ENCODE measurements at places on chromosomes 3 and 15.

DNA sequence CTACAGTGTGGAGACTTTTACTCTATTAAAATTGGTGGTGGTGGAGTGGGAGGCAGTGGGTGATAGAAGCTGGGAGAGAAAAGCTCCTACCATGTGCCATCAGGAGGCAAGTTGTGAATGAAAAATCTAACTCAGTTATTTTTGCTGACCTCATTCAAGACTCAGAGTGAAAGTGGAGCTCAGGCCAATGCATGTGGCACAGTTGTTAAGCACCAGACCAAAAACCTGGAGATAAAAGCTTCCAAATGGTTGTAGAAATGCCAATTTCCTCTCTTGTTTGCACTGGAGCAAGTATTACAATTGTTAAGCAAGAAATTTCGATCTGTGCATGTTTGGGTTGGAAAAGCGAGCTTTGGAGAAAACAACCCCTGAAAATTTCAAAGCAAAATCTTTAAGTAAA is 81.5 kb upstream of the PRICKLE2 start:
- DNase-seq: no peak

DNA sequence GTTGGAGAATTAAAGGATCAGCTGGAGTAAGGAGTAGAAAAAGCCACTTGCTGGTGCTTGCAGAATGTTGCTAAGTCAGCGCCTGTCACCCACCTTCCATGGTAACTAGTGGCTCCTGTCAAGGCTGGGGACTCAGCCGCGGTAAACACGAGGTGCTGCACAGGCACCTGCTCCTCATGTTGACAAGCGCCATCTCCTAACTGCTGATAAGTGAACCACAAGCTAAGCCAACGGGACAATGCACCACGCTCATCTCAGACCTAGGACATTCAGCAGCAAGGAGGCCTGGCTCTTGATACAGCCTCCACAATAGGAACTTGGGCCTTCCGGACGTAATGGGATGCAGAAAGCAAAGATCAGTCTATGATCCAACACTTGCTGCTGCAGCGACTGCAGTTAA is 264.4 kb downstream of the OCA2 start:
- no peak for DNase-seq

GRCh38 chr3:195468391-195468776 is 25.6 kb upstream of the ACAP2 start:
- no peak for DNase-seq

DNA sequence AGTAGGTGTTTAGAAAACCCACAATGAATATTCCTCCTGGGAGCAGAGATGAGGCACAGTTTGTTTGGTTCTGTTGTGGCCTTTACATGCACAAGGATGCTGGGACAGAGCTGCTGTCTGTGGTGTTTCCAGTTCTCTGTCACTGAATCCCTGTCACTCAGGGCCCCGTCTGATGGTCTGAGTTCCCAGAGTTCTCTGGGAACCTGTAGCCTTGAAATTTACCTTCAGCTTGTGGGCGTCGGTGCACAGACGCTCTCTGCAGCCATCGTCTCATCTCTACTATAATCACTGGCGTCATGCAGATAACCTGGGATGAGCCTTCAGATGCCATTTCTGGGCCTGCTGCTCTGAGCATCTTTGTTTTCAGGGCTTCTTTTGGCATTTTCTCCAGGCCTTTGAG is 81.9 kb downstream of the LRRK1 start:
- no peak for DNase-seq

DNA sequence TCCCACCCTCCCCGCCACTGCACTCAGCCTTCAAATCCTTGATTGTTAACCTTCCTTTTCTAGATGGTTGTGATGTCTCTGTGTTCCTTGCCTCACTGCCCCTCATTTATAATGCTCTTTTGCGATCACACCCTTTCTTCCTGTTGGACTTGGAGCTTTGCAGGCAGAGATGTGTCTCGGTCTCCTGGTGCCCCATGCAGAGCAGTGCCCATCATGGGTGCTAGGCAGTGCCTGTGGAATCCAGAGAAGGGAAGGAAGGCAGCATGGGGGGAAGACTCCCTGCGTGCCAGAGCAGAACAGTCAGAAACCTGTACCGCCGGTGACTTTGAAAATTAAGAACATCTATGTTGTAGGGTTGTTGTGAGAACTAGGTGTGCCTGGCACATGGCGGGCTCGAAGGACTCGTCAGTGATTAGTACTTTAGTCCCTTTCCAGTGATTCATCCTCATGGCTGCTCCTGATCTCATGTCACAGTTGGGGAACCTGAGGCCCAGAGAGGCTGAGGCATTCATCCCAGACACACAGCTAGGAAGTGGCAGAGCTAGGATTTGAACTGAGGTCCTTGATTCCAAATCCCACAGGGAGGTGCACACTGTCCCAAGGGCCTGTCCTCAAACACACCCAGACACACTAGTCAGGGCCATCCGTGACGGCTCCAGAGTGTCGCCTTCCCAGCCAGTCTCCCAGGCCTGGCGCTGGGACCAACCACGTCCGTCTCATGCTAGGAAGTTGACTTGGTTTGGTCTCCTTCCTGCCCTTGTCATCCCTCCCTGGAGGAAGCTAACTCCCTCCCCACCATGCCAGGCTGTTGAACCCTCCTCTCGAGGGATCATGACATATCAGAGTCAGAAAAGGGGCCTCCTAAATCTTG is 58.3 kb downstream of the SMAD6 start:
- no peak for DNase-seq

- no peak for DNase-seq
Measured at GRCh38 chr3:106814231-106814630, 563.0 kb upstream of the CCDC54 start.

DNA sequence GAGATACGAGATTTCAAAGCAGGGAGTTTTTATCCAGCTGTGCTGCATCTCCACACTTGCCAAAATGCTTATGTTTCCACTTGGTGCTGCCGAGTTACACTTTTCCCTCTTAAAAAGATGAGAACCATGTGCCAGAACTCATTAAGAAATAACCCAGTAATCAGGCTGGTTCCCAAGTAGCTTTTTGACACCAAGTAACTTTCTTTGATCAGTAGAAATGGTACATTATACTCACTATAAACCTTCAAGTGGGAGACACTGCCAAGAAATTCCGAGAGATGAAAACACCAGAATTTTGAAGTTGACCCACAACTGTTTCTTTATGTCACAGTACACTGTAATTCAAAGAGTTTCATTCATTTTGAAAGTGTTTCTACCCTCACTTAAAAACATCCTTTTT is 164.6 kb upstream of the CCDC54 start:
- DNase-seq: no peak

DNA sequence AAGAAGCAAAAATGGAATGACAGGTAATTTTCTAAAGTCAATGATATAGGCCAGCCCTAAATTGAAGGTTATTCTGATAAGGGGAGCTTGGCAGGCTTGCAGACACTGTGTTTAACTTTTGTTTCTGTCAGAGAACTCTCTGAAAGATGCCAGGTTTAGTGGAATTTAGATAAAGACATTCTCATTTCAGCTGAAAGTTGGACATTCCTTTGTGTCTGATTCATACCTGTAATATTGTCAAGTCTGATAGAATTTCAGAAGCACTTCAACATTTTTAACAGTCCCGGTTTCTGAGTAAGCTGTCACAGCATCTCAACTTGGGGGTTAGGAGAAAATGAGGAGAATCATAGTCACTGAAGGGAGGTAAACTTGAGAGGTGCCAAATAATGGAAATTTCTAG is 84.0 kb downstream of the DIPK2A start:
- DNase-seq: no peak

DNA sequence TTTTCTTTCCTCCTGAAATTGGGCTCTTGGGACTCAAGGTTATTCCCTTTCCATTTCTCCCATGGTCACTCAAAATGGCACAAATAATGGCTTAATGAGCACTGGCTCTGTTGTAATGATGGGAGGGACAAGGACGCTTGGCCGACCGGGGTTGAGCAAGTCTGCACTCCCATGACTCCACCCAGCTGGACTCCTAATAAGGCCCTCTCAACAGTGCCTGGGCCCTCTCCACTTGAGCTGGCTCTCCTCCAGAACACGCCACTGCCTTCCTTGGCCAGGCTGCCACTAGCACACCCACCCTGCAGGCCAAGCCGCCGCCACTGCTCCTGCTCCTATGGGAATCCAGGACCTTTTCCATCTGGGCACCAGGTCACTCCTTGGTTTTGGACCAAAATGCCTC is 42.3 kb downstream of the ADCY5 start:
- no peak for DNase-seq

DNA sequence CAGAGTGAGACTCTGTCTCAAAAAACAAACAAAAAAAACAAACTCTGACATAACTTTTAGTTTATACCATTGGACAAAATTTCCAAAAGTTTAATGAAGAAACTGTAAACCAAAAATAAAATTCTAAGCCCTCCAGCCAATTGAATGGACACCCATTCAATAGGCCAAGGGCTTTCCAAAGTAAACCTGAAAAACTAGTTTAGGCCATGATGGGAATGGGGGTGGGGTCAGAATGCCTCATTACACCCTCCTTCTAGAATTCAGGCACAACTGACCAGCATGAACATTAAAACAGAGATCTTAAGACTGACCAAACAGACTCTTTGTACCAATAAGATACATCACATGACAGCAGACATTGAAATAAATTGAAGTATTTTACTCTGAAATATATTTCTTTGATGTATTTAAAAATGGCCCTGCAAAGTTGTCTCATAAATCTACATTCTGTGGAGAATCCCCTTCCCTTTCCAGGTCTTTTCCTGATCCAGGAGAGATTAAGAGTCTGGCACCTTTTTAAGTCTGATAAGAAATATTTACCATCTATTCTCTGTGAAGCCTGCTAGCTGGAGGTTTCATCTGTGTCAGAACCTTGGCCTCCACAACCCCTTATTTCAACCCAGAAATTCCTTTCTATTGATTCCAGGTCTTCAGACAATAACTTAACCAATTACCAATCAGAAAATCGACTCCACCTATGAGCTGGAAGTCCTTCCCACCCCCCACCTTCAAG is 15.7 kb downstream of the THOC7 start:
- no peak for DNase-seq

DNA sequence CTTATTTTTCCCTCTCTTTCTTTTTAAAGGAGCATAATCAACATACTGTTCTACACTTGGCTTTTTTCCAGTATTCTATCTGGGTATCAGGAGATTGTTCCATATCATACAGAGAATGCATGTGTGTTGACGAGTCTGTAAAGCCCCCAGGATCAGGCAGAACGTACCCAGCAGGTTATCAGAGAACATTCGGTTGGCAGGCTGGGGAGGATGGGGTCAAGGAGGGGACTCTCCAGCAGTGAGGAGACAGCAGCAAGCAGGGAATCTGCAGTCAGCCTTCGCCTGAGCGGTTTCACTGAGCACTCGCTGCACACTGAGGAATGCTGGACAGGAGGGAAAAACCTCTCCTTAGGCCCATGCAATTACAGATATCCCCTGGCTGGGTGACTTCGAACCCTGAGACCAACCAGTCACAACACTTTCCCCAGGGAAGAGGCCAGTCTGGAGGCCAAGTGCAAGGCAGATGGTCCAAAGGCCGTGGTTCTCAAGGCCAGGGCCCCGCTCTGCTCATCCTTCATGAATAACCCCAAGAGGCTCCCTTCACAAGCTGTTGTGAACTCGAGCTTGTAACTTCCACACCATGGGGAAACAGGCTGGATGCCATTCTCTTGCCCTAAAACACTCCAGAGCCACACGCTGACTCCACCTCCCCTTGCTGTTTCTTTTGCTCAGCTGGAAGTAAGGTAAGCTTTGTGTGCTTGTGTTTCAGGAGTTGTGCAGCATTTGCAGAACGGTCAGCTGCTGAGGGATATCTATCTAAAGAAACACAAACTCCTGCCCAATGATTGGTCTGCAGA is 60.1 kb downstream of the PXYLP1 start:
- no peak for DNase-seq

- DNase-seq: no peak
Measured at GRCh38 chr15:50624616-50625168, 61.9 kb downstream of the TRPM7 start.

- no peak for DNase-seq
Measured at GRCh38 chr15:44038755-44039191, 156.3 kb downstream of the FRMD5 start.

- DNase-seq: no peak
Measured at GRCh38 chr3:32430900-32431299, 39.2 kb downstream of the CMTM7 start.

GRCh38 chr3:16468336-16469098 is 45.0 kb downstream of the RFTN1 start:
- DNase-seq: no peak

DNA sequence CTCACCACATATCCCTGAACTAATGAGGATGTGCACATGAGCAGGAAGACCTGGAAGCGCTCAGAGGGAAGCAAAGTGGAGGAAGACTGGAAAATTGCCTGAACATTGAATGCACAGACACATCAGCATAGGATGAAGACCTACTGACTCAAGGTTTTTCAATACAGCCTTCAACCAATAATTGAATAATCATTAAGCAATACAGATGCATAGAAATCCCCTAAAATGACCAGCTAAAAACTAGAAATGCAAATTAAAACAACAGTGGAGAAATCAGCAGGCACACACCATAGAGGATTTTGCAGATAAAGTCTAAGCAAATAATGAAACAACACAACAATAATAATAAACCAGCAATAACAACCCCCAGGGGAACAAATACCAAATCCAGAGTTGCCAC is 80.4 kb downstream of the CEP152 start:
- DNase-seq: no peak

DNA sequence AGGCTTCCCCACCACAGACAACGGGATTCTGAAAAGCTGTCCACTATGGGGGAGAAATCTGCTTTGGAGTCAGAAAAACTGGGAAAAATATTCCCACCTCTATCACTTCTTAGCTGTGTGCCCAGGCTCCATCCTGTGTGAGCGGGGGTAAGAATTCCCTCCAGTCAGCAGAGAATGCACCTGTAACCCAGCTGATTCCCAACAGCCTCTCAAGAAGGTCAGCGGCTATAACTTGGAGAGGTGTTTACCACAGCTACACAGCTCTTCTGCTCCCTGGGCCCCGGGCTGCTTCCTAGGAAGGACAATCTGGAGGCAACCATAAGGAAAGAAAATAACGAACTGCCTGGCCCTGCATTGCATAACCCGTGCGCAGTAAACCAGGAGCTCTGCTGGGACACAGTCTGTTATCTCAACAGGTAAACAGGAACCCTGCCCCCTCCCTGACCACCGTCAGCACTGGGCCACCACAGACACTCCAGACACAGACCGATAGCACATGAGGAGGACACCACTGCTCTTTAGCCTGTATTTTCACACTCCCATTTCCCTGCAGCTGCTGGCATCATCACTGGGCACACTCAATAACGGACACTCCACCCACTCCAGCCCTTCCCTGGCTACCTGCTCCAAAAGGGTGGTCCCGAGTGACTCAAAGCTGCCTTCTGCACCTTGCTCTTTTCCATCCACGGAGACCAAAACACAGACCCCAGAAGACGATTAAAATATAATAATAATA is 2.1 kb downstream of the RAB43 start:
- no peak for DNase-seq

GRCh38 chr3:81776643-81777042 is 15.2 kb upstream of the GBE1 start:
- no peak for DNase-seq

Data from activated naive CD4-positive, alpha-beta T cell (primary cell).